T-helper 2 cell treated with Interferon-gamma antibody and Interleukin-4, amounts not matched to agents 100 ng/mL and 5 ng/mL, for 36 hours (primary cell): ENCODE measurements at places on chromosomes 13 and 19. TPM values are rescaled to one million over a fixed set of nuclear protein-coding genes. Genes with fewer than 3 reads are reported as not detected.

LONP1 gene
- 80.4 and 82.7 TPM in 2 replicates for total RNA-seq

RFPL4AL1 gene
- total RNA-seq = not detected in 2 replicates

SERP2 gene
- not detected in 2 replicates for total RNA-seq

ACP7 gene
- total RNA-seq = not detected in 2 replicates

RXFP2 gene
- not detected in 2 replicates for total RNA-seq

S1PR4 gene
- total RNA-seq = 230 and 236 TPM in 2 replicates

VSIG10L gene
- 2.0 and 2.4 TPM in 2 replicates for total RNA-seq

FUT3 gene
- total RNA-seq = not detected in 2 replicates
